Stimulated activated CD4-positive, alpha-beta T cell treated with anti-CD3 and anti-CD28 coated beads, Interleukin-12 subunit alpha, Interleukin-12 subunit beta, amount 100 ng/mL, for 4 hours (primary cell): ENCODE measurements at places on chromosomes 13 and 19.
A peak's percentile ranks its signal among the peaks of the same experiment; 100 is the strongest.

GRCh38 chr13:91482427-91482826, 84.0 kb downstream of the GPC5 start:
- DNase-seq: no peak

DNA sequence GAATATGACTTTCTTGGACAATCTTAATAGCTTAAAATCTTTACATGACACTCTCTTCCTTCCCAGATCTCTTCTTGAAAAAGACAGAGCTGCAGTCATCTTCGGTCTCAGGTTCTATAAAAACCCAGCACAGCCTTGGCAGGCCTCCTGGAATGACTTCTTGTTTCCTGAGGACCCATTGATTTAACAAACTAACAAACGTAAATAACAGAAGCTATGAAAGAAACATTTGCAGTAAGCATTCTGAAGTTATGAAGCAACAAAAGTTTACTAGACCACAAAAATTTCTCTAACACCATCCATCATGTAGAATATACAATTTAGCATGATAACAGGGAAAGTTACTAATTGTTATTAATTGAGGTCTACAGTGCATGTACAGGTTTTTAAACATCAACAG, 62.8 kb upstream of the STARD13 start:
- no peak for DNase-seq

DNA sequence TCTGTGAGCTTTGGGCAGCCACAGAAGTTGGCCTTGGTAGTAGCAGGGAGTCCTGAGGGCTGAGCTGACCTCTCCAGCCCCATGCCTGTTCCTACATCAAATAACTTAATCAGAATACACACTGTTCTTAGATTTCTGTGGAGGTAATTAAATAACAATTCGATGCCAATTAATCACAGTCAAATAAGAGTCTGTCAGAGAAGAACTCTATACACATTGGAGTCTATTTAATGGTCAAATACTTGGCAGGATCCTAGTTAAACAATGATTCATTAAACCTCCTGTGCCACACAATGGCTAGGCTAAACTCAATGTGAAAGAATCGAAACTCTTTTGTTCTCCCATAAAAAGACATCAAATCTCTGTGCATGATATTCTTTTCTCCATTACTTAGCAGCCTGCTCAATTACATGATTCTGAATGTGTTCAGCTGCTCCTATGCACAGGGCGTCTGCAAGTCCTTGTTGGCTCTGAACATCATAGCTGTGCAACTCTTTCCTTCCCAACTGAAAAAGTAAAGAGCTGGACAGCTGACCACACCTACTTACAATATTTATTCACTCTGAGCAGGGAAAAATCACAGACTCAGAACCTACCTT, 173.1 kb downstream of the ABCC4 start:
- DNase-seq: no peak

GRCh38 chr19:46023311-46023779, 492 bp upstream of the PGLYRP1 start:
- no peak for DNase-seq

DNA sequence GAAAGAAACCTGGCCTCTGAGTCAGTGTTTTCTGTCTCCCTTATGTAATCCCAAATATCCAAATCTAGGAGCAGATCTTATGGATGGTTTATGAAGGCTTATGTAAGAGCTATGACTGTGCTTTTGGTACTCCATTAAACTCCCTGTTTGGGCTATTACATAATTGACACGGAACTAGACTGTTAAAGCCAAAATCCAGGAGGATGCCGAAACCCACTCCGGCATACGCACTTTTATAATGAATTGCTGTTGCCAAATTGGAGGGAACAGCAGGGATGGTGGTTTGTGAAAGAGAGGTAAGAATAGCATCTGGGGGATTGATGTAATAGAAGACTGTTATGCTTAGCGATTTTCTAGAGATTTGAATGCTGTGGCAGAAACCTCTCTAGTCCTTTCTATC, 2.0 kb downstream of the MTUS2 start:
- no peak for DNase-seq

- no peak for DNase-seq
Observed at GRCh38 chr13:91101381-91101780, 246.1 kb upstream of the MIR17HG start.

DNA sequence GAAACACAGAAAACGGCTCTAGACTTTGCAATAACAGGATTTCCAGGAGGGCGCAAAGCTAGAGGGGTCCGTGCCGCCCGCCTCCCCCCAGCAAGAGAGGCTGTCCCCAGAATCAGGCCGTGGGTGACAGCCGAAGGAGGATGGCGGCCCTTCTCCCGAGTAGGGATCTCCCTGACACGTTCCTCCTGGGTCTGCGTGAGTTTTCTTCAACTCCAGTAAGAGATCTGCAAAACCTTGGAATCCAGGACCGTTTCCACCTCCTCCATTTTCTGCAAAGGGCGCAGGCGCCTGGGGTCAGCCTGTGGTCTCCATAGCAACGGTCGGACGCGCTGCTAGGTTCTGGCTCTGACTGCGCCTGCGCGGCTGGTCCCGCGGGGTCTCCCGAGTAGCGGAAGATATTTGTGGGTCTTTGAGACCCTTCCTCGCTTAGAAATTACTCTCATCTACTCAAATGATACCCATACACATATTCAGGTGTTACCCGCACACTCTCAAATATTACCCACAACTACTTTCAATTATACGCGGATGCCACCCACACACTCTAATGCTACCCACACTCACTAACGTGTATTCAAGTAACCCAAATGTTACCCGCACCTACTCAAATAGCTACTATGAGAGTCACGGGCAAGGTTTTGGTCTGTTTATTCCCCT, 2.1 kb downstream of the PNMA8C start:
- DNase-seq: no peak

GRCh38 chr13:52844836-52845235, 3.6 kb downstream of the PCDH8 start:
- DNase-seq: no peak

GRCh38 chr19:2783781-2784145, 690 bp upstream of the SGTA start:
- DNase-seq: no peak

GRCh38 chr13:28349371-28349770, 145.6 kb downstream of the FLT1 start:
- no peak for DNase-seq

GRCh38 chr13:48302871-48303358, 636 bp upstream of the RB1 start:
- no peak for DNase-seq

GRCh38 chr19:48206397-48207093, 36.1 kb downstream of the ZSWIM9 start:
- no peak for DNase-seq

- no peak for DNase-seq
Observed at GRCh38 chr13:32791545-32792172, 205.4 kb downstream of the PDS5B start.

GRCh38 chr19:49875857-49876421, 1.2 kb downstream of the AKT1S1 start:
- DNase-seq: peak; percentile 55

GRCh38 chr19:2166741-2167738, 3.3 kb downstream of the DOT1L start:
- no peak for DNase-seq

DNA sequence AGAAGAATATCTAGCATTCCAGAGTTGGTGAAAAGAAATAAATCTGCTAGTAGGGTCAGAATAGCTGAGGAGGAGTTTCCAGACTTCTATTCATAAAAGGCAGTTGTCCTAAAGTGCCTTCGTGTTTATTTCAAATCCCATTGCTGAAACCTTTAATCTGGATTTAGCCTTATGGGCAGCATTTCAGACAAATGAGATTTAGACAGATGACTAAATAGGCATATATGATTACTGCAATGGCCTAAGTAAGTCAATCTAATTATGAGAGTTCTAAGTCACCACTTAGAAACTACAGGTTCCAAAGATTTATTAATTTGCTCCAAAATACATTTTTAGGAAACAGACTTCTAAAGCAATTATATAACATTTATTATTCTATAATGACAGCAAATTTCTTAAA, 368.7 kb downstream of the LIG4 start:
- no peak for DNase-seq

DNA sequence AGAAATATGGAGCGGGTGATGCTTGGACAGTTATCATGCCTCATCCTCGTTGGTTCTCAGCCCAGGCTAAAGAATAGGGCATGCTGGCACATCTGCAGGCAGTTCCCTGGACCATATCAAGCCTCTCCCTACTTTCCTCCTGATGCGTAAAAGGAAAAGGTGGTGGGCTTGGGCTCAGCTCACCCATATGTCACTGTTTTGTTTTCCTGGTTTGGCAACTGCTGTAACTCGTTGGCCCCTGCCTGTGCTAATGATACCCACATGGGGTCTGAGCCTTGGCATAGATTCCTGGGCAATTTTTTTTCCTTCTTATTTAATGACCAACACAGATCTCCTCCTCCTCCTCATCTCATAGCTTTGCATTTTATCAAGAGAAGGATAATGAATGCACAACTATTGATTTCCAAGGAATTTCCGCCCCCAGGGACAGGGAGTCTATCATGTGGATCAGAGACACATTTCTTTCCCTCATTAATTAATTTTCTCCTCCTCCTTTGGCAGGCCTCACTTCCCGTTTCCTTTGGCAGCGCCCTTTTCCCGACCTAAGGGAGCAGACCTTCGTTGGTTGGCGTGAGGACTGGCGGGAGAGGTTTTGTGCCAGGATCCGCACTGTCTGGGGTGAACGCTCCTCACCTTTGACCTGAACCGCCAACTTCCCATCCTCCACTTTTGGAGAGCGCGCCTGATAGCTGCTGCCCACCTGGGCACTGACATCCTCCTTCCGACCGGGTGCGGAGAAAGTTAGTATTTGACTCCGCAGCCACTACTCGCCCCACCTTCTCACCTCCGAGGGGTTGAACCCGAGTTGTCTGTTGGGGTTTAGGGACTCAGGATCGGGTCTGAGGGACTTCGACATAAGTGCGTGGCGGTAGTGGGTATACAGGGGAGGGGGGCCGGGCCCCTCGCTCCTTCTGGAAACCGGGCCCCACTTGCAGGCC, 3.4 kb upstream of the POU4F1 start:
- no peak for DNase-seq

DNA sequence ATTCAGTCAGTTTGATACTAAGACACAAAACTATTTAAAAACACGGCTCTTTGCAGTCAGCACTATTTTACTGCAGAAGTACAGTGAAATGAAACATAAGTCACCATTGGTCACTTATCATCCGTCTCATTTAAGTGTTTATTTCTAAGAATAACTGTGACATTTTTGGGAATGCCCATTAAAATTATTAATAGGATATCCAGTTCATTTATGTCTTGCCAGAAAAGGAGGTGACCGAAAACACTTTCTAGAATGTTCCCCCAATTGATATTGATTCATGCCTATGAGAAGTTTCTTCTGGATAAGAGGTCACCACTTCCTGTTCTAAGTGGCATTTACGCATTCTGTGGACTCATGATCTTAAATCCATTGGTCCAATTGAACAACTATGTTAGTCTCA, 477.3 kb downstream of the LIG4 start:
- DNase-seq: no peak

- no peak for DNase-seq
Observed at GRCh38 chr13:66329988-66330451, 900.1 kb downstream of the PCDH9 start.

DNA sequence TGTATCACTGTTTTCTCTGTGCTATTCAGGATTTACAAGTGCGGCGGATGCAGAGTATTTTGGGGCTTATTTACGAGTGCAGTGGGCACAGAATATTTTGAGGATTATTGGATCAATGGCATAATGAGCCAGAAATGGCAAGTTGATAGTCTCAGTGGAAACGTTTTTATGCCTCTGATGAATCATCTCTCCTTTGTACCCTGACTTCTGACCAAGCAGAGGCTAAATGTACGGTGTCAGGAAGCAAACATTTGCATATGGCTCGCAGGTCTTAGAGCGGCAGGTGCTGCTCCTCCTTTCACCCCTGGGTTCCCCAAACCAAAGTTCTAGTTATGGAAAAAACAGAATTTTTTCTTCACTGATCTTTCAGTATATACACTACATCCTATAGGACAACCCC, 94.5 kb downstream of the LIG4 start:
- DNase-seq: no peak

- DNase-seq: peak; percentile 66
Observed at GRCh38 chr19:14517840-14518505, at the start of gene DNAJB1. DNAJB1 (minus strand) TSS chr19:14518397; CDS start chr19:14518349, 48 bp downstream.

GRCh38 chr13:28830580-28830979, 10.4 kb downstream of the MTUS2 start:
- DNase-seq: no peak

DNA sequence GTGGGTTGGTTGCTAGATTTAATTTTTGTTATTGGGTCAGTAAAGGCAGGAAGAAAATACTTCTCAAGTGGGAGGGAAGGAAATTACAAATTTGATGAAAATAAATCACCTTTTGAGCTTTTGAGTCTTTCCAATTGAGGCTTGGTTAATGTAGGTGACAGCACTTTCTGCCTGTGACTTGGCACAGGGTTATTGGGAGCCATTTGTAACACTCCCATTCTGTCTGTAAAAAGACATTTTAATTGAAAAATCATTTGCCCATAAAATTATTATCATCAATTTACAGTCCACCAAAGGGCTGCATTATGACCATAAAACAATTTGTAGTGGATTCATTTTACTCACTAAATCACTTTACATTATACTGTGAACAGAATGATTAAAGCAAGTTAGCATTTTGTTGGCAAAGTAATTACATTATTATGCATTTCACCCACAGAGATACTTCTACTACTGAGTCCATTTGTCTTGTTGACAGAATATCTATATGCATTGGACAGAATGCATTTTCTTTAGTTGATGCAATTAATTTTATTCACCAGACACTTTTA, 974.6 kb downstream of the UQCRFS1 start:
- no peak for DNase-seq

GRCh38 chr13:29541400-29541799, 54.1 kb downstream of the SLC7A1 start:
- DNase-seq: no peak

- DNase-seq: no peak
Observed at GRCh38 chr13:77857531-77858209, 61.0 kb downstream of the EDNRB start.

- no peak for DNase-seq
Observed at GRCh38 chr13:50384724-50385123, 369.5 kb downstream of the KCNRG start.

- no peak for DNase-seq
Observed at GRCh38 chr13:68030152-68030809, 800.1 kb upstream of the PCDH9 start.

DNA sequence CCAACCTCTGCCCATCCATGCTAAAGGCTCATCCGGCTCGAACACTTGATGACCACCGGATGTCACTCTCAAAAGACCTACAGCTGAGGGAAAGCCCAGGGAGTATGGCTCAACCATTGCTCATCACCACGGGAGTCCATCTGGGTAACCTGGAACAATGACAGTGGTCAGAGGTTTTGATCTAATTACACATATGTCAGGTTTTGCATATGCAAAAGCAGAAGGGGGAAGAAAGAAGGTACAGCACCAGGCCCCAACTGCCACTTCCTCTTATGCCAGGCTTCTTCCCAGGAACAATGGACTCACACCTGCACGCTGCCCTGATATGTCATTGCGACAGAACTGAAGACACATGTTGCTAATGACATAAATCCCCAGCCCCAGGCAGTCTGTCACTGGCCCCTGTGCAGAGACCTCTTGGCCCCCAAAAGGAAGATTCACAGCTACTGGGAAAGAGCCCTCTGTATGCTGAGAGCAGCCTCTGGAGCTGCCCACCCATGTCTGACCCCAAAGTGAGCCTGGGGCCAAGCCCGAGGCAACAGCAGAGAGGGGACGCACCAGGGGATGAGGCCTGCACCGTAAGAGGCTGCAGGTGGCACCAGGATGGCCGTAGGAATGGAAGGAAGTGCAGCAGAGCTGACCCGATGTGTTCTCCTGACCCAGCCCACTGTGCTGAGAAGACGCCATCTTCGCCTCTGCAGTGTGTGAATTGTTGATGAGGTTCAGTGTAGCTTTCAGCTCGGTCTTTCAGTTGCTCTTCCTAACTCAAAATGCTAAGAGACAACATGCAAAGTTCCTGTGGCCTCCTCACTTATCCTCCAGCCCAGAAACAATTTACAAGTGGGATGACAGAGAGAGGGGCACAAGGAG, 26.3 kb downstream of the EPS15L1 start:
- DNase-seq: no peak
